Effector memory CD4-positive, alpha-beta T cell (primary cell): ENCODE measurements at places on chromosomes 4 and X.

DNA sequence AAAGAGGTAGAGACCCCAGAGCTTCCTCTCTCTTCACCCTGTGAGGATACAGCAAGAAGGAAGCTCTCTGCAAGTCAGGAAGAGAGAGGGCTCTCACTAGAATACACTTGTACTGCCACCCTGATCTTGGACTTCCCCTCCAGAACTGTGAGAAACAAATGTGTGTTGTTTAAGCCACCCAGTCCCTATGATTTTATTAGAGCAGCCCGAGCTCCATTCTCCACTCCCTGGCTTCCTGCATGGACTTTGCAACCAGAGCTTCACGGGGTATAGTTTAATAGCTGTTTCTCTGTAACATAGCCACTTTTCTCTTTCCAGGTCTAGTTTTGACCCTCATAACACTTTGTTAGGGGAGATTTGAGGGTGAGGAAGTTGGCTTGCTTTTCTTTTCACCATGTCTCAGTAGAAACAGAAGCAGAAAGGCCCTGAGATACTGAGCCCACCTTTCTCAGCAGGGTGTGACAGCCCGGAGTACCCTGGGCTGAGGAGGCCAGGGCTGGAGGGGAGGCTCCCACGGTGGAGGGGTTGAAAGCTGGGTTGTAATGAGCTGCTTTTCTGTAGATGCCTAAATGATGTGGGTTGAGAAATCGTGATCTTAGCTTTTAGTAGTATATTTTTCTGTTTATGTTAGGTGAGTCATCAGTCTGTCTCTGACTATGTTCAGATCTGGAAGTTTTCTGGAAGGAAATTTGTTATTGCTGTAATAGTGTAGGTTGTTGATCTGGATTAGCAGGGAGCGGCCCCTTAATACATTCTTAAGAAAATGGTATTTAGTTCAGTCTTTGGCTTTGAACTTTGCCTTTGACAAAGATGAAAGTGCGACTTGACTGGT is 118.6 kb downstream of the PTTG2 start:
- DNase-seq: no peak

DNA sequence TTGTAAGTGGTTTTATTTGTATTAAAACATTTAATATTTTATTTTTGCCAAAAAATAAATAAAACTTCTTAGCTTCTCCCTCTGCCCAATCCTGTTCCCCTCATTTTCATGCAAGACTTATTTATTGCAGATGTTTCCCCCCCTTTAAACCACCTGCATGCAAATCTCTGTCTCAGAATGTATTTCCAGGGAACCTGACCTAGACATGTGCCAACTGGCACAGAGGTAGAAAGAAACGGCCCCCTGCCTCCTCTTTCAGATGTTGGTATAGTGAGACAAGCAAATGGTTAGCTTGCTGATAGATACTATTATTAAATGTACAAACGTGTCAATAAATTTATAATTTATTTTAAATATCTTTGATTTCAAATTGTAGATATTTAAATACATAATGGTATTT is 47.1 kb downstream of the KLF3 start:
- no peak for DNase-seq

- DNase-seq: no peak
Measured at GRCh38 chr4:79823148-79823763, 249.8 kb downstream of the ANTXR2 start.

GRCh38 chr4:8688041-8688907 is 95.7 kb downstream of the CPZ start:
- DNase-seq: no peak

- DNase-seq: no peak
Measured at GRCh38 chrX:8867406-8867805, 66.2 kb upstream of the FAM9A start.

DNA sequence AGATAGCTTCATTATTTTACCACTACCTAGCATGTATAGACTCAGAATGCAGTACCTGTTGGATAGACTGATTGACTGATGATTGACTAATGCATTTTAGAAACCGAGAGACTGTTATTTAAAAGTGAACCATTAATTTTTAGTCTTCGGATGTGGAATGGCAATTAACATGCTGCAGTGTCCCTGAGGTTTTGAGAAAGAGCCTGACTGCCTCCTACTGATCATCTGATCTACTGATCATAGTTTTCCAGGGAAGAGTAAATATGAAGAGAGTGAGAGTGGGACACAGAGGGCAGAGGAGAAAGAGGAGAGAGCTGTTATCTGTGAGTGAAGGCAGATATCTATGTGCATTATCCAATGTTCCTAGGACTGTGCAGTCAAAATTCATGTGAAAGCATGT is 764.7 kb downstream of the TRIML1 start:
- no peak for DNase-seq

GRCh38 chr4:83964996-83965541 is 429.2 kb downstream of the GPAT3 start:
- no peak for DNase-seq

DNA sequence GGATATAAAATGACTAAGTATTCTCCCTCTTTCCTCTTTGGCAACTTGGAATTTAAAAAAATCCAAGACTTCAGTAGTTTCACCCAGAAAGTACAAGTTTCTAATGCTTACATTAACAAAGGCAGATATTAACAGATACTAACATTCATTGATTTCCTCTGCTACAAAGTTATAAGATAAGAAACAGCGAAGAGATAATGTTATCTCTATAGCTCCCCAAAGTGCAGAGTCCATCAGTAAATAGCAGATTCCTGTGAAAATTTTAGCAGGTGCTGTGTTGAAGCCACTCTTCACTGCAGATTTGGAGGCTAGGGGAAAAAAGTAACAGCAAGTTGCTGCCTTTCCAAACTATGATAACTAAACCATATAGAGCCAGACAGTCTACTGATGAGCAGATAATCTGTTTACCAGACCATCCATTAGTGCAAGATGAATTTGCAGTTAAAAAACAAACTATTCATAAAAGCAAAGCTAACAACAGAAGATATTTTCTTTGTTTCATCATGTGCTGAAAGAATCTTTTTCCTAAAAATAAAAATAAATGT is 3.3 kb upstream of the CAMK2D start:
- DNase-seq: no peak

DNA sequence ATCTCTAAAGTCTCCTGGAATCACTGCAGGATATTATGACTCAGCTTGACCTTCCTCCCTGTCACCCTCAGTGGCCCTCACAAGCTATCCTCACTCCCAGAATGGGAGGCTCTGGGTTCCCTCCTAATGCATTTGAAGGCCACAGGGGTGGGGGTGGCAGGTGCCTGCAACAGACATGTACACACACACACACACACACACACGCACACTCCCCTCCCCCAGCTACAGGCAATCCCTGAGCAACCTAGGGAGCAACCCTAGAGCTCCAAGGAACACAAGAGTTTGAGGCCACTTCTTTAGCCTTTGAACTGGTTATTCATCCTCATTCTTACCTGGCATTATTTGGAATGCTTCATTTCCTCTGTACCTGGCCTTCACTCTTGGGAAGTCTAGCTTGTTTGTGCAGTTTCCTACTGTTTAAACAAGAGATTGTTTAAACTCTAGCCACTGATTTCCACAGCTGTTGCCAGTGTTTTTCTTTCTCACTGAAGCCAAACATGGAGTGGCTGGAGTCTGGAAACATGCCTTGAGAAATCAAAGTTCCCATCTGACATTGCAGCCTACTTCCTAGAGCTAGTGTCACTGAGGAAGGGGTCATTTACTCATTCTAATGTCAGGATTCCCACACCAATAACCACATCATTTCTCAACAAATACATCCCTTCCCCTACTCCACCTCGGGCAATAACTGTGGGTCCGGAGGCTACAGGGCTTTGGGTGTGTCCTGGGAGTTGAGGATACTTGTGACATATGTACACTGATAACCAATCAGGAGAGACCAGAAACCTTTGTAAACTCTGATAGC is 37.7 kb downstream of the MAOA start:
- DNase-seq: no peak

- no peak for DNase-seq
Measured at GRCh38 chr4:145618210-145618931, 814 bp upstream of the MMAA start.

DNA sequence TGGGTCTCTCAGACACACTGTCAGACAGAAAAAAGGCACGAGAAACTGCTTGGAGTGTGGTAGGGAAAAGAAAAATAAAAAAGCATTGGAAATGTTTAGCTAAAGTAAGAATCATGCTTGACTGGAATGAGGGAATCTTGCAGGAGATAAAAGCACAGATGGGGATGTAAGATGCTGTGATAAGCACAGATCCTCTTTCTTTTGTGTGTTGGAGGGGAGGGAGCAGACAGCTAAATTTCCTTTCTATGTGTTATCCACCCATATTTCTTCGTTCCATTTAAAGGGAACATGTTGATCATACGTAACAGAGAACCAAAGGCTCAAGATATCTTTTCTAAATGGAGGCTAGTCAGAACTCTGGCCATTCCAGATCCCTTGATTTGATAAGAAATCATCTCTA is 614.0 kb upstream of the LCORL start:
- no peak for DNase-seq

DNA sequence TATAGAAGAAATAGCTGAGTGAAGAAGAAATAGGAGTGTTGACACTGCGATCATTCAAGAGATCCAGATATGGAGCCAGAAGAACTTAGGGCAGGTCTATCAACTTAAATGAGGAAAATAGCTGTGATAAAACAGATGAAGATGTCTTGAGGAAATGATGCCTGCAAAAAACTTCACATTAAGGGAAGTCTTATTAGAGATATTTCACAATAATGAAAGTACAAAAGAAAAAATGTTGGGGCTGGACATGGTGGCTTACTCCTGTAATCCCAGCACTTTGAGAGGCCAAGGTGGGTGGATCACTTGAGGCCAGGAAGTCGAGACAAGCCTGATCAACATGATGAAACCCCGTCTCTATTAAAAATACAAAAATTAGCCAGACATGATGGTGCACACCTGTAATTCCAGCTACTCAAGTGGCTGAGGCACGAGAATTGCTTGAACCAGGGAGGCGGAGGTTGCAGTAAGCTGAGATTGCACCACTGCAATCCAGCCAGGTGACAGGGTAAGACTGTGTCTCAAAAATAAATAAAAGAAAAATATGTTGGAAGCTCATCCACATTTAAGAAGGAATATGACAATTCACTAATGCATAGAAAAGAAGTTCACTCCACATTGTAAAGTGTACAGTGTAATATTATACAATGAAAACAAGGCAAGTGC is 56.3 kb downstream of the PKD2 start:
- no peak for DNase-seq

- no peak for DNase-seq
Measured at GRCh38 chr4:141389649-141390048, 169.0 kb downstream of the ZNF330 start.

- no peak for DNase-seq
Measured at GRCh38 chr4:69039071-69039470, 57.2 kb upstream of the UGT2B7 start.

DNA sequence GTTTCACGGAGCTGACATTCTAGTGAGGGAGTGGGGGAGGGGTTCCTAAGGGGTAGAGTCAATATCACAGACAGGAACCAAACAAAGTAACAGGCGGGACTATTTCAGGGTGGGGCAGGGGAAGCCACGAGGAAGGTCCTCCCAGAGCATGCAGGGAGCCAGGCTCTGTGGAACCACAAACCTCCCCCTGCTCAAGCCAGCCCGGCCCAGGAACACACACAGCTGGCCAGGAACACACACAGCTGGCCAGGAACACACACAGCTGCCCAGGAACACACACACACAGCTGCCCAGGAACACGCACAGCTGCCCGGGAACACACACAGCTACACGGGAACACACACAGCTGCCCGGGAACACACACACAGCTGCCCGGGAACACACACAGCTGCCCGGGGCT is 24.8 kb downstream of the EVC2 start:
- no peak for DNase-seq

- DNase-seq: no peak
Measured at GRCh38 chr4:67288964-67289363, 256.3 kb downstream of the CENPC start.

- no peak for DNase-seq
Measured at GRCh38 chrX:47612418-47612817, 7.2 kb downstream of the SYN1 start.

DNA sequence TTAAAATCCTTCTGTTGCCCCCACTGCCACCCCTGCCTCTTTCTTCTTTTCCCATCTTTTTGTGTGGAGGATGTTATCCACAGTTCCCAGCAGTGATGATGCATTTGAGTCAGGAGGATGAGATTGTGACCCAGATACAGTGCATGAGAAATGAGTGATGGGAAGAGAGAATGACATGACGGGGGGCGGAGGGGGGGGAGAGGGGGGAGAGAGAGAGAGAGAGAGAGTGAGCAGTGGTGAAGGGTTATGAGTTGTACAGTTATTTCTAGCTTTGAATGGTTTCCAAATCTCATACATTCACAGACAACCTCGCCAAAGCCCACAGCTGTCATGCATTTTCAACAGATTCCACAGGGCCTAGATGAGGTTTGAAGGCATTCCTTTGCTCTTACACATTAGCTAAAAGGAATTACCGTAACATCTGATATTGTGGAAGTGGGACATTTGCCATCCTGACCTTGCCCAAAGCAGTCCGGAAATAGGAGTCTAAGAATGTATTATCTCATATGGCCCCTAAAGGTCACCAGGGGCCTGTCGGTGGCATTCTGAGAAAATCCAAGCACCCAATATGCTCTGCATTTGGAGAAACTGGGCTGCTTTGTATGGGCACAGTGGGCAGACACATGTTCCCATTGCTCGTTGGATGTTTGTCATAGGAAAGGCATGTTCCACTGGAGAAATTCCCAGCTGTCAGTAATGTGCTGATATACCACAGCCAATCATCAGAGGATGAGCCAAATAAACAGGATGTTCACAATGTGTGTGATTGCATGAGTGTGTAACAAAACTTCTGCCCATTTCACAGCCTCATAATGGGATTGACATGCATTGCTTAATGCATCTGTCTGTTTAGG is 435.8 kb downstream of the SPRY1 start:
- no peak for DNase-seq

- no peak for DNase-seq
Measured at GRCh38 chrX:103776546-103776945, at the start of gene PLP1. TSS of gene PLP1 (plus strand) at chrX:103776840. CDS start at chrX:103776996, 156 bp downstream.

DNA sequence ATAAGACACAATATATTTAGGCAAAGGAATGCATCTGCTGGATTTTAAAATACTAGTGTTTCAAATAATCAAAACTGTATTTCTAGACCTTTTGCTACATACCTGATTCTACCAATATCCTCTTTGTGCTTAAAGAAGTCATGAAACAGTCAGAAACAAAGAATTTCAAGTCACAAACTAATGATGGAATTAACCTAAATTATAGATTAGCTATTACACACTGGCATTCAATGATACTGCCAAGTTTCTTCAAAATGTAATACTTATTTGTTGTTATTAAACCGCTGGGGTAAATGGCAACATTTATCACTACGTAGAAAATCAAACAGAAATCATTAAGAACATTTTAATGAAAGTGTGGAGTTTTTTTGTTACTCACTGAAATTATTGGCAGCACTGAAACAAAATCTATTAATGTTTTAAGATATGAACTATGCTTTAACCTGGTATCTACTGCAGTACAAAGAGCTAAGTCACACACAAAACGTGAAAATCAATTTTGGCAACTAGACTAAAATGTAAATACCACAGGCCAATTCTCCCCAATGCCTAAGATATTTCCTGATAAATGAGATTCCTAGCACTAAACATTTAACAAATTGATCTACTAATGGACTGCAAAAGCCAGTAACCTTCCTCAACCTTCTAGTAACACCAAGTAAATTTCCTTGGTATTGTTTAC is 19.4 kb downstream of the PDGFC start:
- DNase-seq: no peak

GRCh38 chrX:5857232-5857631 is 371.4 kb downstream of the NLGN4X start:
- DNase-seq: no peak
